C1 segment of cervical spinal cord (tissue), 14 donors: ENCODE measurements at places on chromosomes 13 and 19.

DNA sequence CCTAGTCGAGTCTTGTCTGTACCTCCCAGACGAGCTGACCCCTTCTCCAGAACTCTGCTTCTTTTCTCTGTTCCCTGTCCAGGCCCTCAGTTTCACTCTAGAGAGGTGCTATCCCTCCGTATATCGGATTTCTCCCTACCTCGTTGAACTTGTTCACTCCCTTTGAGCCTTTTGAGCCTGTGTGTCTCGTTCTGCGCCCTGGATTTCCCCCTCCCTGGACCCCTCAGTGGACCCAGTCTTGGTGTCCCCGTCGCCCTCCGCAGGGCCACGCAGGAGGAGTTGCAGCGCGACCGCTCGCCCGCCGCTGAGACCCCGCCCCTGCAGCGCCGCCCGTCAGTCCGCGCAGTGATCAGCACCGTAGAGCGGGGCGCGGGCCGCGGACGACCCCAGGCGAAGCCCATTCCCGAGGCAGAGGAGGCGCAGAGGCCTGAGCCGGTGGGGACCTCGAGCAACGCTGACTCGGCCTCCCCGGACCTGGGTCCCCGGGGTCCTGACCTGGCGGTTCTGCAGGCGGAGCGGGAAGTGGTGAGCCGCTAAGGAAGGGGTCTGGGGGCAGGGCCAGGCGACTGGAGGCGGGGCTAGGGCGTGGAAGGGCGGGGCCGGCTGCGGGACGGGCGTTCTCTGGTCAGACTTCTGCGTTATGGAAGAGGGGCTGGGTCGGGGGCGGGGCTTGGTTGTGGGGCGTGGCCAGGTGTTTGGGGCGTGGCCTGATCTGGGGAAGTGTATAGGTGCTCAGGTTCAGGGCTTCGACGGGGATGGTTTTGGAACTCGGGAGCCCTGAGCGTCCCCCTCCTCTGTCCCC lies 5.5 kb downstream of the EPS8L1 start:
- no peak for DNase-seq

- no peak for DNase-seq
Measured at GRCh38 chr13:41802043-41802683, 158.7 kb downstream of the VWA8 start.

GRCh38 chr19:37654629-37655300 lies 500 bp downstream of the ZFP30 start:
- DNase-seq: peak; percentile 66

DNA sequence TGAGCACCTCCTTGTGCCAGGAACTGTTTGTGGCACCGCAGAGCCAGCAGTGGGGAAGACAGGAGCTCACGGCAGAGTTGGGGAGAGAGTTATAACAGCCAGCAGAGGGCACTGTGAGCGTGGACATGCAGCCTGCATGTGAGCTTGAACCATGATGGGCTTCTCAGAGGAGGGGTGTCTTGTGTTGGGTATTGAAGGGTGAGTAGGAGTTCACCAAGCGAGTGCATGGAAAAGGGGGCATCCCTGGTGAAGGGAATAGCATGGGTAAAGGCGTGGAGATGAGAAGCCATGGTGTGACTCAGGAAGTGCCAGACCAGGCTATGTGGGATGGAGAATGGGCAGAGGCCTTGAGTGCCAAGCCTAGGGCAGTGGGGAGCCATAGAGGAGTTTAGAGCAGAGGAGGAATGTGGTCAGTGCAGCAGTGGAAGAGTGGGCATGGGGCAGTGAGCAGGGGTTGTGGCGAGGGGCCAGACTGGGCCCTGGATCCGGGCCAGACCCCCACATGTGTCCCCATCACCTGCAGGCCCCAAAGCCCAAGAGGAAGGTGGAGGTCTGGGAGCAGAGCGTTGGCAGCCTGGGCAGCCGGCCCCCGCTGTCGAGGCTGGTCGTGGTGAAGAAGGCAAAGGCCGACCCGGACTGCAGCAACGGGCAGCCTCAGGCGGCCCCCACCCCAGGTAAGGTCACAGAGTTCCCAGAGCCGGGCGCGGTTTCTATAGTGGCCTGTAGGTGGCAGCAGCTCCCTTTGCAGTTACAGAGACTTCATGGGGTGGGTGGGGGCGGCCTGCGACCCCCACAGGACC lies 11.8 kb upstream of the SHD start:
- no peak for DNase-seq

DNA sequence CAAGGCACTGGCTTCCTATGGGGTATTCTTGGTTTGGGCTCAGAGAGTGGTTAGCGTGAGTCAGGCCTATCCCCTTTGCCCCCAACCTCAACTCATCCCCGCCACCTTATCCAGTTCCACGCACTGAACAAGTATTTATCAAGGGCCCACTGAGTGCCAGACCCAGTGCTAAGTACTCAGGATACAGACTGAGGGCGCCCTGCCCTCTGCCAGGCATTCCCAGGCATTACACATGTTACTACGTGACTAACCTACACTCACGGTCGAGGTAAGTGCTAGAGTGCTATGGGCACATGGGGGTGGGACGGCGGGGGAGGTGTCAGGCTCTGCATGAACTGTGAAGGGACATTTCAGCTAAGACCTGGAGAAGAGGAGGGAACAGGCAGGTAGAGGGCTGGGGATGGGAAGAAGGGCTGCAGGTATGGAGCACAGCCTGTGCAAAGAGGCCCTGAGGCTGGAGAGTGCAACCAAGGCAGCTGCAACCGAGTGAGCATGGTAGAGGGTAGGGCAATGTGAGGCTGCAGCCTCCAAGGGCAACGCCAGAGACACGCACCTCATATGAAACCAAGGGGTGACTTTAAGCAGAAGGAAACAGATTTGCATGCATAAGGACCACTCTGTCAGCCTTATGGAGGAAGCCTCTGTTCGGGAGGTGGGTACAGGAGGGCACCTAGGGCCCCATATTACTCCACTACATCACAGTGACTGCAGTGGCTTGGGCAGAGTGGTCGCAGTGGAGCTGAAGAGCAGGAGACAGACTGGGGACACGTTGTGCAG lies 22.5 kb downstream of the DHRS12 start:
- DNase-seq: no peak

DNA sequence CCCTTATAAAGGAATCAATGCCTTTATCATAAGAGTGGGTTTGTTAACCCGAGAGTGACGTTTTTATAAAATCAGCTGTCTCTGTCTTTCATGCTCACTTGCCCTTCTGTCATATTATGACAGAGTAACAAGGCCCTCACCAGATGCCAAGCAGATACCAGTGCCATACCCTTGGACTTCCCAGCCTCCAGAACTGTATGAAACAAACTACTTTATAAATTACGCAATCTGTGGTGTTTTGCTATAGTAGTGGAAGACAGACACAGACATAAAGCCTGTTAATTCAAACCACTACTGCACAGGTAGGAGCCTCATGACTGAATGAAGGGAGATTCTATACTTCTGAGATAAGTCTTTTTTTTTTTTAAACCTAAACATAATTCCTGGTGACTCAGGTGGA lies 4.6 kb downstream of the VN1R1 start:
- no peak for DNase-seq

- DNase-seq: no peak
Measured at GRCh38 chr19:51539821-51540366, 8.4 kb upstream of the SIGLEC6 start.
